ENCODE measurements at places on chromosomes 3 and 15. TPM values are rescaled to one million over a fixed set of nuclear protein-coding genes. Genes with fewer than 3 reads are reported as not detected.

DNA sequence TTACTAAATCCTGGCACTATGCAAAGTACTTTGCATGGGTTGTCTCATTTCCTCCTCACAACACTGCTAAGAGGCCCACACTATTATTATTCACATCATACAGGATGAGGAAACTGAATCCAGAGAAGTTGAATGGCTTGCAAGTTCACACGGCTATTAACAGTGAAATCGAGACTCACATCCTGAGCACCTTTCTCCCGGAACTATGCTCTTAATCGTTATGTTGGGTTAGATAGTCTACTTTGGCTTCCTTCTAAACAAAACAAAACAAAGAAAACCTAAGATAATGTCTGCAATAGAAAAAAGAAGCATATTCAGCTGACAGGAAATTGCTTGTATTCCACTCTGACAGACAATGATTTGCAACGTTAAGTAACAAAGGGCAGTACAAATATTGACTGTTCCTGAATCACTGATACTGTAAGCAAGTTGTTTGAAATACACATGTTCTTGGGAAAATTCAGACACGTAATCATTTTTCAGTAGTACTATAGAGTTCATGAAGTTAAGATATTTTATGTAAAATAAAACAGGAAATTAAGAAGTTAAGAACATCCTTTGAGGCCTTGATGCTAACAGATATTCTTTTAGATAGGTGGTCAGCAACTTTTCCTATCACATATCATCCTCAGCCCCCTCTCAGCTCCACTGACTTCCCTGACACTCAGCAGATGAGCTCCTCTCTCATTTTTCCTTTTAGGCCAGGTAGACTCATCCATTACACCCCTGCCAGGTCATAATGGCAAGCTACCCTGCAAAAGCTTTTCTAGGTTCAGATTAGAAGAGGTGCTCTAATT, 40.7 kb downstream of the C2CD4B start:
- no peaks in the 10 kb centered on the region for H3K36me3 ChIP-seq
- no peaks in the 10 kb centered on the region for H3K27me3 ChIP-seq
- no peak overlapping the region for H3K27ac ChIP-seq
- no peak overlapping the region for H3K4me3 ChIP-seq
- no peak for DNase-seq
- peaks cover 12% of the 10 kb centered on the region for H3K4me1 ChIP-seq

SNUPN gene
- total RNA-seq = 14.5 TPM

- no peaks in the 10 kb centered on the region for H3K36me3 ChIP-seq
- no peaks in the 10 kb centered on the region for H3K27me3 ChIP-seq
- H3K27ac ChIP-seq = no peak overlapping the region
- H3K4me3 ChIP-seq = no peak overlapping the region
- no peak for DNase-seq
- no peaks in the 10 kb centered on the region for H3K4me1 ChIP-seq
Observed at GRCh38 chr3:159165961-159166360, 364.1 kb downstream of the MFSD1 start.

DOCK3 gene
- total RNA-seq = 4.8 TPM

FBXO40 gene
- 192 TPM for total RNA-seq

DNA sequence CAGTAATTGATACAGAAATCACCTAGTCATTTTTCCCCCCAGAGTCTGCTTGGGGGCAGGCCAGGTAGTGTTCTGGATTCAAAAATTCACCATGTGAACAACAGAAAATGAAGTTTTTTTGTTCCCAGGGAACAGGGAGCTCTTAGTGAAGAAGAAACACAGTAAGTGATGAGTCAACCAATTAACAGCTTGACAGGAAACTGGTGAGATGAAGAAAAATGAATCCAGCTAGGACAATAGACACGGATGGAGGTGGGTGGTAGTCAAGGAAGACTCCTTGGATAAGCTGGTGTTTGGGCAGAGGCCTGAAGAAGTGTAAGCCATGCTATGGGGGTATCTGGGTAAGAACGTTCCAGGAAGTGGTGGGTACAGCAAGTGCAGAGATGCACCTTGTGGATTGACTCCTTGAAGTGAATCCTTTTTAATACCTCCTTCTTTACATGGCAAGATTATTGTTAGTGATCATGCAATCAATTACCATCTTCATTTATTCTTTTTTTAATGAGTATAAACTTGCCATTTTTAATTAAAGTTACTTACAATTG, 339.9 kb upstream of the RGMA start:
- H3K27ac ChIP-seq = no peak overlapping the region
- H3K4me3 ChIP-seq = no peak overlapping the region
- no peaks in the 10 kb centered on the region for H3K4me1 ChIP-seq
- no peaks in the 10 kb centered on the region for H3K27me3 ChIP-seq
- H3K36me3 ChIP-seq = no peaks in the 10 kb centered on the region

SNX33 gene
- 20.1 TPM for total RNA-seq

- H3K27me3 ChIP-seq = no peaks in the 10 kb centered on the region
- no peaks in the 10 kb centered on the region for H3K36me3 ChIP-seq
- H3K4me1 ChIP-seq = no peaks in the 10 kb centered on the region
Observed at GRCh38 chr3:31876331-31876730, 104.7 kb downstream of the OSBPL10 start.

GRCh38 chr15:79956354-79956939, 14.5 kb downstream of the BCL2A1 start:
- no peak overlapping the region for H3K27ac ChIP-seq
- no peaks in the 10 kb centered on the region for H3K4me1 ChIP-seq
- no peak overlapping the region for H3K4me3 ChIP-seq
- no peak for DNase-seq

- H3K27me3 ChIP-seq = no peaks in the 10 kb centered on the region
- DNase-seq = no peak
- no peak overlapping the region for H3K27ac ChIP-seq
- H3K4me3 ChIP-seq = no peak overlapping the region
- no peaks in the 10 kb centered on the region for H3K4me1 ChIP-seq
Observed at GRCh38 chr15:39657668-39658067, 76.8 kb downstream of the THBS1 start.

DNA sequence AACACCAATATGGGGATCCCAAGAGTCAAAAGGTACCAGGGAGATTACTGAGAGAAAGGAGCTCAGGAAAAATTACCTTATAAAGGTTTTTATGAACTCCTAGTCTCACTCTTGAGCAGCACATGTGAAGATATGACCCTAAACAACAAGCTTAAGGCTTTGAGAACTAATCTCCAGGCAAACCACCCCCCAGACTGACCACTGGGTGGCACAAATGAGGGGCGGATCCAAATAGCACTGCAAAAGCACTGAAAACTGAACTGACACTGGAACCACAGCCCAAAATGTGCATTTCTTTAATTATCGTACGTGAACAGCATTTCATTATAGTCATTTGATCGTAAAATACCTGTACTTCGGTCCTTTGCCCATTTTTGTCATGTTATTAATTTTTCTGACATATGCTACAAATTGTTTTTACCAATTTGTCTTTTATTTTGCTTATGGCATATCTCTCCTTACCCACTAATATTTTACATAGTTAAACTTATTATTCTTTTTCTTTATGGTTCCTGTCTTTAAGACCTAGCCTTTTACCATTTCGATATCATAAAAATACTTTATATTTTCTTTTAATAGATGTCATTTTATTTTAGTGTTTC, 31.5 kb upstream of the TFDP2 start:
- H3K36me3 ChIP-seq = peaks cover 89% of the 10 kb centered on the region
- no peak overlapping the region for H3K4me3 ChIP-seq
- no peaks in the 10 kb centered on the region for H3K27me3 ChIP-seq
- DNase-seq = no peak

- no peak overlapping the region for H3K27ac ChIP-seq
- H3K4me1 ChIP-seq = no peaks in the 10 kb centered on the region
- peaks cover 93% of the 10 kb centered on the region for H3K36me3 ChIP-seq
Observed at GRCh38 chr3:53103397-53104296, 26.6 kb downstream of the RFT1 start.

GRCh38 chr3:188964957-188965356, 206.8 kb upstream of the TPRG1 start:
- H3K4me3 ChIP-seq = no peak overlapping the region
- H3K27me3 ChIP-seq = no peaks in the 10 kb centered on the region
- no peak for DNase-seq
- H3K36me3 ChIP-seq = no peaks in the 10 kb centered on the region
- no peaks in the 10 kb centered on the region for H3K4me1 ChIP-seq

- H3K27me3 ChIP-seq = no peaks in the 10 kb centered on the region
- no peak for DNase-seq
- no peak overlapping the region for H3K27ac ChIP-seq
- peaks cover 20% of the 10 kb centered on the region for H3K4me1 ChIP-seq
- H3K36me3 ChIP-seq = no peaks in the 10 kb centered on the region
Observed at GRCh38 chr3:46908986-46909534, 31.5 kb downstream of the PTH1R start.

MKRN3 gene
- 0.45 TPM for total RNA-seq

DNA sequence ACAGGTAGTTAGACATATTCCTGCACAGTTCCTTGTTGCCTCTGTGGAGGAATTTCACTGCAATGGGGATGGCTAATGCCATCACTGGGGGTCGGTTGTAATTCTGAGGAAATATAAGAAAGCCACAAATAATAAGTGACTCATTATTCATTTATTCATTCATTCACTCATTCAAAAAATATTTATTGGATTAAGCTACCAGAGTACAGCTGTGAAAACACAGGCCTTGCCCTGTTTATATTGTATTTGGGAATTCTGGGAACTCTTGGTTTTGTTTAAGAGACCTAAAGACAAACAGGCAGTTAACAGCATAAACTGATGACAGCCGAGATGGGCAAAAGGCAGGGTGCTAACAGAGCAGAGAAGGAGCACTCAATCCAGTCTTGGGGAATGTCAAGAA, 23.6 kb downstream of the PTX3 start:
- no peaks in the 10 kb centered on the region for H3K27me3 ChIP-seq
- H3K36me3 ChIP-seq = no peaks in the 10 kb centered on the region
- peaks cover 5% of the 10 kb centered on the region for H3K4me1 ChIP-seq
- no peak overlapping the region for H3K27ac ChIP-seq
- DNase-seq = no peak
